ENCODE measurements at places on chromosomes 12 and 14.

DNA sequence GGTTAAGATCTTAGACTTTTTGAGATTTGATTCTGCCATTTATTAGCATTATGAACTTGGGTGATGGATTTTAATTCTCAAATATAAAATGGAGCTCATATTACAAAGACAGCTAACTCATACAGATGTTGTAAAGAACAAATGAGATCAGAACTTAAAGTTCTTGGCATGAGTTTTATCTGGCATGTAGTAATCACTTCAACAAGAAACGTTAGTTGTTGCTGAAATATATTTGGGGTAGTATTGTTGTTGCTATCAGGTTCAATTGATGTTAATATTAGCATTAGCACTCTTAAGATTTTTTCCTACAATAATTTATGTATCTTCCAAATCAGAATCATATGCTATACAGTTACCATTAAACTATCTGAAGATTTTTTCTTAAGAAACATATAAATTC, 71.0 kb downstream of the SLC6A15 start:
- no peak for DNase-seq

GRCh38 chr12:51080136-51080535, 3.3 kb downstream of the CSRNP2 start:
- DNase-seq, result no peak

- no peak for DNase-seq
Measured at GRCh38 chr14:88518592-88519512, 36.0 kb downstream of the PTPN21 start.

- no peak for DNase-seq
Measured at GRCh38 chr12:5758347-5758746, 186.7 kb downstream of the ANO2 start.

DNA sequence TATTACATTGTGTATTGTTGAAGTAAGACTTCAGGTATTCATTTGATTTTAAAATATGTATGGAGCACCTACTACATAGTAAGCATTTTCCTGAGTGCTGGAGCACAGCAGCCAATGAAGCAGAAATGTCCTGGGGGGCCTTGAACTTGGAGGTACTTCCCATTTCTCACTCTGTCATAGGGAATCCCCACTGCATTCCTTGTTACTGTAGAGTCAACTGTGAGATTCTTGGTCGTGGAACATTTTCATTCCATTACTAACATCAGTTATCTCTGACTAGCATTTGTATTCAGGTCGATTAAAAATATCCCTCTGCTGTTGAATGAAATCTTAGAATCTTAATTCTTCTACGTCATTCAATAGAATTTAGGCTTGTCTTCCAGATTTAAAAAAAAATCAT, 66.7 kb downstream of the PDE3A start:
- no peak for DNase-seq

DNA sequence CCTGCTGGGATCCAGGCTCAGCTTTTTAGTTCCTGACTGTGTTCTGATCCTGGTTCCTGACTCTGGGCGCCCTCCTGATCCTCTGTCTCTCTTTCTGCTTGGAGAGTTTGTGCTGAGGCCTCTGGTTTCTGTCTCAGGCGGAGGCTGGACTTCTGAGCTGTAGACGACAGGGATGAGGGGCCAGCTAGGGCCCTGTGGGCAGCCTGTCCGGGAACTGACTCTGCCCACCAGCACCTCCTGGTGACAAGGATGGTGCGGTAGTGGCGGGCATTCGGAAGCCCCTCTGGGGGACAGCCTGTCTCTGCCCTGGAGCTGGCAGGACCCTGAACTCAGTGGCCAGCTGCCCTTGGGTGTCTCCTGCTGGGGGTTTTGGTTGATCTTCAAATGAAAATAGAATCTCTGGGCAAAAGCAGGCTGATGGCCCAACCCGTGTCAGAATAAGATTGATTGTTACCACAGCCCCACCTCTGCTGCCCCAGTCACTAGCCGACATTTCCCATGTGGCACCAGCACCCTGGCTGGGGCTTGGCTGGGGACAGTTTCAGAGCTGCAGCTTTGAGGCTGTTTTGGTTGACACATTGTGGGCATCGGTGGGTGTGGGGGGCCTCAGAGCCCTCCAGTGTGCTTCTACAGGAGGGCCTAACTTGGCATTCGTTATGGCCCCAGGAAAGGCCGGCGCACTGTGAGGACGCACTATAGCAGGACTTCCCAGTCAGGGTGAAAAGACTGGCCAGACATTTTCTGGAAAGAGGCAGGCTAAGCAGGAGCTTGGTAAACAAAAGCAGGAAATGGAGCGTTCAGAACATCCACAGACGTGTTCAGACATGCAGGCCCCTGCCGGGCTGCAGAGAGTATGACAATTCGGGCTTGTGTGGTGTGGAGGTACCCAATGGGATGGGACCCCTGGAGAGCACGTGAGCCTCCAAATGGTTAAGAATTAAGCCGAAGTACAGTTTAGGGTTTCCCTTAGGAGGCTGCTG, 16.2 kb downstream of the KRT80 start:
- no peak for DNase-seq

GRCh38 chr12:121796855-121797751, 3.6 kb upstream of the RHOF start:
- no peak for DNase-seq

DNA sequence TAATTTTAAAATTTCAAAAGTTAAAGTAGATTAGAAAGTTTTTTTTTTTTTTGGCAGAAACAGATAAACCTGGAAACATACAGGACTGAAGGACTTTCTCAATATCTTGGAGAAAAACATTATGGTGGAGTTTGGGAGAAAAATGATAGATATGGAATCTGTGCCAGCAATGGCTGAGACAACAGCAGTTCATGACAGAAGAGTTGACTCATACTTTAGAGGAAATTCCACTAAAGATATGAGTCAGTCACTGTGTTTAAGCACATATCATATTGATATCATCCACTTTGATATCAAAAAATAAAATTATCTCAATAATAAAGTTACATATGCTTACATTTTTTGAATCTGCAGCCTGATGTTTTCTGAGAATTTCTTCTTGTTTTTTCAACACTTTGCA, 193.9 kb upstream of the OR4E1 start:
- DNase-seq, result no peak

DNA sequence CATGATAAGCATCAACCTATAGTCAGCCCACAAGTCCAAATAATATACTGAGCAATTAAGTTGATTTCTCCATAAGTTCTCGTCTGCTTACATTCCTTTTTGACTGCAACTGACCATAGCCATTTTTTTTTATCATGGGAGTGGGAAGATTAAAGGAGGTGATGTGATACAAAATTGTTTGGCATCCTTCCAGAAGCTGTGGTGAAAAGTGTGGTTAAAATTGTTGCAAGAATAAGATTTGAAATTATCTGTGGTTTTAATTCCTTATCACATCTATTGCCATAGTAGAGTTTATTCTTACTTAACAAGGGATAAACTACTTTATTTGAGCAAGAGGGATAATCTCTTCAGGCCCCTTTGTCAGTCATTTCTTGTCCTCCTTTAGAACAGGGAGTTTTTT, 50.7 kb downstream of the LIN52 start:
- DNase-seq, result no peak

DNA sequence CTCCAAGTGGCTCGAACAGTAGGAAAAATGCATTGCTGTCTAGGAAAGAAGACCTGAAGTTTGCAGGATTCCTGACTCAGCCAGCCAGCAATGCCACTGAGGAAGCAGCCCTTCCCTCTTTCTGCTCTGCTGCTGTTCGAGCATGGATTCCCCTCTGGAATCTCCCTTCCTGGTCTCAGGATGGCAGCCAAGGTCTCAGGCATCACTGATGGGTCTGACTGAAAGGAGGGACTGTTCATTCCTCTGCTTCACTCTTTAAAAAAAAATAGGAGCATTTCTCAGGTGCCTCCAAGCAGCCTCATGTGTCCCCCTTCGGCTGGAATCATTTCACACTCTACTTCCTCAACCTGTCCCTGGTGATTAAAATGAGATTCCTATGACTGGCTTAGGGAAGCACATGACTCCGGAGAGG, 62.4 kb downstream of the SLC15A4 start:
- DNase-seq, result no peak

- no peak for DNase-seq
Measured at GRCh38 chr14:60212503-60213371, 36.3 kb upstream of the PPM1A start.

GRCh38 chr12:80170915-80171314, 71.6 kb downstream of the OTOGL start:
- DNase-seq, result no peak

DNA sequence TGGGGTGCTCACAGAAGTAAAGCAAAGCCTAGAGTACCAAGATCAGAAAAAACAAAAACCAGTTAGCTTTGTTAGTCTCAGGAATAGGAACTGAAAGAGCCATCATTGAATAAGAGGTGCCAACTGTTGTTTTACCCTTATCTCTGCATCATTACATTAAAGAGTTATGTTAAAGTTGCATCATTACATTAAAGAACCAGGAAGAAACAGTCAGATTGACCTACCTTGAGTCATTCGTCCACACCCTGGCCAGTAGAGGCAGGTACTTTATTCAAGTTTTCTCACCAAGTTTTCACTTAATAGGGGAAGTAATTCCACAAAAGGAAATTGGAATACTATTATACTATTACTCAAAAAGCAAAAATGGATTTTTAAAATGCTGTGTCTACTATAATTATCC, 121.7 kb upstream of the CNOT2 start:
- no peak for DNase-seq

- peak; percentile 17 for DNase-seq
Measured at GRCh38 chr12:102948941-102949352, 8.5 kb upstream of the ASCL1 start.

DNA sequence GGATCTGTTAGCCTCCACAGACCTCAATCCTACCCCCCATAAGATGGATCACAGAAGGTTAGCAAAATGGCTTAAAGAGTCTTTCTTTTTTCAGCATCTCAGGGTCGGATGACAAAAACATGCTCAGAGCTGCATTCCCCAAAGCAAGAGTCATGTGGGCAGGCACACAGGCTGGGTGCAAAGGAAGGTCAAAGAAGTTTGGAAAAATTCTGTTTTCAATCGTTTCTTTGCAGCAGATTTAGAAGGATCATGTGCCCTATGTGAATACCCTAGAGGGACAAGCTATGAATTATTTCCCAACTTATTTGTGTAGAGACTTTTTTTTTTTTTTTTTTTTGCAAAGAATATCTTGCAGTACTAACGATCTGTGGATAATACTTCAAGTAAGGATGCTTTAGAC, 845.4 kb downstream of the VRK1 start:
- DNase-seq, result no peak

DNA sequence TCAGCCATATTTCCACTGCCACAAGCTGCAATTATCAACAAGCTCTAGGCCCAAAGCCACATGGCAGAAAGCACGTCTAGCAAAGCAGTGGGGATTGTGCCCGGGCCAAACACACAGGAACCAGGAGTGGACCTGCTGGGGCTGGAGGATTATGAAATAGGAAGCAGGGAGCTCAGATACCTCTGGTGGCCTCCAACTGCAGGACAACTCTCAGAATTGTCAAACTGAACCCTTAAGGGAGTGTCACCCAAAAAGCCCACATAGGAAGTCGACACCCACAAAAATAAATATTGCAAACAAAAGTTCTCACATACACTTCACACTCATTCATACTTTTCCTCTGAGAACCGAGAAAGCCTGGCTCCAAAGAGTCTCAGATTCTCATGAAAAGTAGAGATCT, 26.1 kb downstream of the KCTD10 start:
- no peak for DNase-seq

DNA sequence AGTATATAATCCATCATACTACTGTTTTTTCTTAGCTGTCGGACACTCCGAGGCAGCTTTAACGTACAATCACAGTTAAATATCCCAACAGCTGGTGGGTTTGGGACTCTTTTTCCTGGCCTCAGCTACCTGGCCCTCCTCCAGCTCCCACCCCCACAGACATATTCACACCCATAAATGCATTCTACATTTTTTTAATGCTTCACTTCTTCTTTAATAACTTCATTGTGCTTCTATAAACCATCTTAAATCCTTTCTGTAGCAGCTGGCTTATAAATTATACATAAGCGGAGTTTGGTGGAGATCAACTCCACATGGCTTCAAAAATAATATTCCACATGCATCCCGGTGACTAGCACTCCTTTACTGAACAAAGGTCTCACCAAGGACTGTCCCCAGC, 33.3 kb downstream of the TDG start:
- no peak for DNase-seq

DNA sequence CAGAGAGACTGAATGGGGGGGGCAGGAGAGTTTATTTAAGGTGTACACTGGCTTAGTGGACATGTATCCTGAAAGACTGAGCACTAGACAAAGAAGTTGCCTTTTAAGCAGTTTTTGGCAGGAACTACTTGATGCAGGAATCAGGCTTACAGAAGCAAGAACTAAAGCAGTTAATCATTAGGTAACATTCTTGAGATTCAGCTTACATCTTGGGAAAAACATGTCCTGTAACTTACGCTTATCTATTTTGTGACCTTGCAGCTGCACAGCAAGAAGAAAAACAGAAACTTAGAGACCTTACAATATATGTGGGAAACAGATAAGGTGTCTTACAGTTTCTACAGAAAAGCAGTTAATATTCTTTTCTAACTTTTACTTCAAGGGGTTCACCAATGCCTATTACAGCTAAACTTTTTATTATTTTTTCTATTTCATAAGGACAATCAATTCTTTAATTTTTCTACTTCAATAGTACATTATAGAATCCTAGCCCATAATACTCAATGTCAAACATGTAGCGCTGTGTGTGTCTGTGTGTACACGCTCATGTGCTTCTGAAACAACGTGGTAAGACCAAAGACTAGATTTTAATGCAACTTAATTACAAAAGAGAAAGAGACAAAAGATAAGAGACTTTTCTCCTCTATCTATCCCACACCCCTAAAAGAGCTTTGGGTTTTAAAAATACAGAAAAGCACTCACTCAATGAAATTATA, 276.9 kb downstream of the PRKD1 start:
- DNase-seq, result no peak

DNA sequence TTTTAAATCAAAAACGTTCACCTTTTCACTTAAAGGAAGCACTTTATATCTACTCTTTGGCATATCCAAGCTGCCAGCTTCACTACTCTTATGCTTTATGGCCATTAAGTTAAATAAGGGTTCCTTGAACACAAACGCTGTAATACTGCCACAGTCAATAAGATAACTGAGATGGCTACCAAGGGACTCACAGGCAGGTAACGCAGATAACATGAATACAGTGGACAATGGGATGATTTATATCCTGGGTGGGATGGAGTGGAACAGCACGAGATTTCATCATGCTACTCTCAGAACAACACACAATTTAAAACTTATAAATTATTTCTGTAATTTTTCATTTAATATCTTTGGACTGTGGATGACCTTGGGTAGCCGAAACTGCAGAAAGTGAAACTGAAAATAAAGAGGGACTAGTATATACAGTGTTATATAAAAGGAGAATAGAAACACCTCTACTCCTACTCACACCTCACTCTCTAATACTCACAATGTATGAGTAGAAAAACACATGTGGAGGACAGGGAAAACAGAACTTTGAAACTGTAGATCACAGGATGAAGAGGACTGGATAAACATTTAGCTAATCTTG, 367.3 kb downstream of the C12orf50 start:
- DNase-seq, result no peak

GRCh38 chr12:49345051-49345824, 1.4 kb upstream of the DNAJC22 start:
- no peak for DNase-seq

Data from stimulated activated naive CD4-positive, alpha-beta T cell treated with Interleukin-2 at 50 U/mL for 16 hours (primary cell).